Activated T-helper 2 cell treated with anti-CD3 and anti-CD28 coated beads, Interferon-gamma antibody, Interleukin-2, Interleukin-4, amounts not matched to agents 10 μg/mL and 5 μg/mL and 100 μg/mL, durations not matched to agents 14 hours and 24 hours and 36 hours (primary cell): ENCODE measurements at places on chromosomes 7 and 10.

GRCh38 chr10:132961787-132962622 is 19.6 kb upstream of the CFAP46 start:
- DNase-seq = peak; percentile 58

DNA sequence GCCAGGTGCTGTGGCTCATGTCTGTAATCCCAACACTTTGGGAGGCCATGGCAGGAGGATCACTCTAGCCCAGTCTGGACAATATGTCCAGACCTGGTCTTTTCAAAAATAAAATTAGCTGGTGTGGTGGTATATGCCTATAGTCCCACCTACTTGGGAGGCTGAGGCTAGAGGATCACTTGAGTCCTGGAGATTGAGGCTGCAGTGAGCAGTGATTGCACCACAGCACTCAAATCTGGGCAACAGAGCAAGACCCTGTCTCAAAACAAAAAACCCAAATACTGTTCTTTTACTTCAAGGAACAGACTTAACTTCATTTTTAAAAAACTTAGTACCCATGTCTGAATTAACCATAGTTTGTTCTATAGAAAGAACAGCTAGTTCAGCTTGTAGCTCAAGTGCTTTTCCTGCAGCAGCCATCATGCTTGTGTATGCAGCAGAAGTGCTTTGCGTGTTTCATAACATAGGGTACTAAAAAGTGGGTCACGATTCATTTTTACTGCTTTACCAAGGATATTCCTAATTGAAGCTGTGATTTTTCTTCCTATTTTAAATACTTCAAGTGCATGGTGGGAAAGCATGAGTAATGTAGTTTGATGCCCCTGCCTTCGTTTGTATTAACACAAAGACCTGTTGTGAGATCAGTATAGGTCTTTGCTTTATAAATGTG is 5.9 kb downstream of the EIF4H start:
- no peak for DNase-seq

DNA sequence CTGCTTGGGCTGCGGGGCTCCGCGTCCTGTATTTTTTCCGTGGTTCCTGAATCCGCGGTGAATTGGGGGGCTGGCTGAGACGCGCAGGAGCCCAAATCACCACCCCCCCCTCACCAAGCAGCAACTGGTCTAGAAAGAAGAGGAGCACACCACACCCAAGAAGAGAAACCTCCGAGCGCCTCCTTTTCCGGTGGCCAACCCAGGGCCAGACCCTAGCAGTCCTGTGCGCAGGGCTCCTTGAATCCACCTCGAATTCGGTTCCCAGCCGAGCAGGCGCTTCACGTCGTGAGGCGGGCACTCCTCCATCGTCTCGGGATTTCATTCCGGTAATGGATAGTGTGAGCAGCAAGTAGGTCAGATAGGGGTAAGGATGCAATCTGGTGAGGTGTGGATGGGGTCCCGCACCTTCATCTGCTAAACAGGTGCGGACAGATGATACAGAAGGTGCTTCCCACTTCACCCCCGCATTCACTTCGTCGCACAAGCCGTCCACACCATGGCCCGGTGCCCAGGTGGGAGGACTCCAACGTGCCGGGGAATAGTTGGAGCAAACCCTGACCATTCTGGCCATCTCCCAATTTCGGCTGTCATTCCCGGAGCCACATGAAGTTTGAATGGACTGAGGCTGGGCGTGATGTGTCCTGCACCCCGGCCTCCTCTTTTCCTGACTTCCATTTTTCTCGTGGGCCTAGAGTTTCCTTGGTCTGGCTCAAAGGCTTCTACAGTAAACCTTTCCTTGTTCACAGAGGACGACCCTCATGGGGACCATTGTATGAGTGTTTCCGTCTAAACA is 19.8 kb upstream of the ZNF273 start:
- DNase-seq = no peak

DNA sequence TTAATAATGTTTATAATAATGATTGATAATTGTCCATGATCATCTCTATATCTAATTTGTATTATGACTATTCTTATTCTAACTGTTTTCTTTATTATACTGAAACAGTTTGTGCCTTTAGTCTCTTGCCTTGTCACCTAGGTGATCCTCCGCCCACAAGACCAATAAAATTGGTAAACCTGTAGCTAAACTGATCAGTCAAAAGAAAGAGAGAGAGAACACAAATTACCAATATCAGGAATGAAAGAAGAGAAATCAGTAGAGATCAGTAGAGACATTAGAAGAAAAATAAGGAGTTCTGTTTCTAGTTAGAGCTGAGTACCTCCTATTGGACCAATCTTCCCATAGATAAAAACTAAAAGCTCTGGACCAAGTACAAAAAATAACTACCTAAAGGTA is 6.1 kb upstream of the COA1 start:
- DNase-seq = no peak

- DNase-seq = no peak
Measured at GRCh38 chr10:72066318-72067284, 21.8 kb downstream of the SPOCK2 start.

- no peak for DNase-seq
Measured at GRCh38 chr10:61804414-61804813, 97.1 kb upstream of the ARID5B start.

GRCh38 chr10:22110761-22111160 is 107.1 kb downstream of the EBLN1 start:
- no peak for DNase-seq

GRCh38 chr7:14854471-14854870 is 48.1 kb downstream of the DGKB start:
- DNase-seq = no peak
